ENCODE measurements at places on chromosomes 7 and 10.

DNA sequence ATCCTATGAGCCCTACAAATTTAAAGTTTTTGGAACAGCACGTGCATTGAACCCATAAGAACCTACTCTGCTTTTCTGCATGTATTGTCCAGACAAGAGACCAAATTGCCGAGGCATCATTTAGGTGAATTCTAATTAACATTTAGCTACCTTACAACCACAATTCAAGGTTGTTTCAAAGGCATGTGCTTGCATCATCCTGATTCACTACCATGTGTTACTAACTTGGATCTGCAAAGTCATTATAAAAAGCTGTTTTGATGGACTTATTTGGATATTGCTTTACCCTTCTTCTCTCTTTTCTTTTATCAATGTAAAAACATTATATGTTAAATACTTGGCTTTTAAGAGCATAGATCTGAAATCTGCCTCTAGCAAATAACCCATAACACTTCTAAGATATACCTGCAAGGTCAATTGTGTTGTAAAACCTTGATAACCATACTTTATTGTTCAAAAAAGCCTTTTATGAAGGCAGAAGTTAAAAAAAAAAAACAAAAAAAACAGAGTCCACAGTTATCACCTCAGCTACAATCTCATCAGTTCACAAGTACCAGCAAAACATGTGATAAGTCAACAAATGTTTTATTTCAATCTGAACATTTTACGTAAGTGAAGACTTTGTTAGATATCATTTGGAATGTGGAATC, 51.9 kb downstream of the CFTR start:
- DNase-seq, result no peak

- DNase-seq, result no peak
Observed at GRCh38 chr7:93977211-93977950, 26.8 kb downstream of the BET1 start.

DNA sequence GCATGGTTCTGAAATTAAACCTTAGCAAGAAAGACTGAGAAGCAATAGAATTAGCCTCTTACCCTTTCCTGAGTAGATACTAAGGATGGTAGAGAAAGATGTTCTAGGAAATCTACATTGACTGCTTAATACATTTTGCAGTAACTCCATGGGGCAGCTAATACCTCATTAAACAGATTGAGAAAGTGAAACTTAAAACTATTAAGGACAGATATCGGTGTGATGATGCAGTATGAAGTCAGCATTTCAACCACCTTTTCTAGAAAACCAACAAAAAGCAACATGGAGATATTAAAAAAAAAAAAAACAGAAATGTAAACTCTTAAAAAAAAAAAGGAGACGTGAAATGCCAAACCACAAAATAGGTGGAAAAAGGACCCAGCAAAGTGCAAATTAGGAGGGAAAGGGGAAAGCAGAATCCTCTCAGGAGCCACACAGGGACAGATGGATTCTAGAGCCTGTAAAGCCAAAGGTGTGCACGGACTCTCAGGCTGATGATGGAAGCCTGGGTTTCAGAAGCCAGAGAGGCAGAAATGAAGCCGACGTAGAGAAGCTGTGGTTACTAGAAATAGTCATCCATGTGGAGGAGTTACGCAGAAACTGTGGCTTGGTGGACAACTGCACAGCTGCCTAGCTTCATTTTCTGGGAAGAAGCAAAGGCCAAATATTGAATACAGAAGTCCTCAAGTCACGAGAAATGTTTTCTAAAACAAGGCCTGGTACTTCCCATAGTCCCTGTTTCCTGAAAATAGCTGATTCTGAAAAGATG, 38.1 kb upstream of the GPR141 start:
- DNase-seq, result no peak

- no peak for DNase-seq
Observed at GRCh38 chr10:33815776-33816175, 481.3 kb upstream of the NRP1 start.

DNA sequence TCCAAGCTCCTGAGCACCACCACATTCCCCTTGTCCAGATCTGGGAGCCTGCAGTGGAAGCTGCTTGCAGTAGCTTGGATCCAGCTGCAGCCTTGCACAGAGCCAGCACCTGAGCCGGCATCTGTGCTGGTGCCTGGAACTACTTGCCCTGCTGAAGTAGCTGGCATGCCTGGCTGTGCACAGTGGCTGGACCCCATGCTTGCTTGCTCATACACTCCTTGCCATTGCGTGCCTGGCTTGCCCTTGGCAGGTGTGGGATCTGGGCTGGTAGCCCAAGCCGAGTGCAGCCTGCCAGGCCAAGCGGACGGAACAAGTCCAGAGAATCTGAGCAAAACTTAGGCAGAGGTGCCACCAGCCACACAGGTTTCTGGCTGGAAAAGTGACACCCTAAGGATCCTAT, 759.9 kb downstream of the IPMK start:
- no peak for DNase-seq

DNA sequence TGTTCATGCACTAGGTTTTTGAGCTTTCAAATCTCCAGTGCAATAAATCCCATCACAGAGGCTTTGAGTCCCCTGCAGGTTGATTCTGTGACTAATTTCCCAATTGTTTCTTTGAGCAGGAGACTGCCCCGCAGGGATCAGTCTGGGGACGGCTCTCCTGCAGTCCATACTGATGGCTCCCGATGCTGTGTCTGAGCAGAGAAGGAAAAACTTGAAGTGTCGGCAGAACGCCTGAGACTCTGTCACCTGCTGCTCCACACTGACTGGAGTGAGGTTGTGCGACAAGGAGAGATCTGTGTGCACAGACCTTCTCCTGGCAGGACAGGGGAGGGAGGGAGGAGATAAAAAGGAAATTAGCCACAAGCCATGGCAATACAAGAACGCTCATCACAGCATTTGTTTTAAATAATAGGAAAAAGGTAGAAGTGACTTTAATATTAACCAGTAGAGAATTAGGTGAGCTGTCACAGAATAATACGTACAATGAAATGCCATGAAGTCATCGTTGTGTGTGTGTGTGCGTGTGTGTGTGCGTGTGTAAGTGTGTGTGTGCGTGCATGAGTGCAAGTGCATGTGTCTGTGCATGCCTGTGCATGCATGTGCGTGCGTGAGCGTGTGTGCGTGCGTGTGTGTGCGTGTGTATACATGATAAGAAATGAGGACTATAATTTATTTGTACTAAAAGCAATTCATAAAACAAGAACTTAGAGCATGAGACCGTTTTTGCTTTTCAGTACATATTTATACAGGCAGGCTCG, 38.2 kb downstream of the HTR5A start:
- no peak for DNase-seq

DNA sequence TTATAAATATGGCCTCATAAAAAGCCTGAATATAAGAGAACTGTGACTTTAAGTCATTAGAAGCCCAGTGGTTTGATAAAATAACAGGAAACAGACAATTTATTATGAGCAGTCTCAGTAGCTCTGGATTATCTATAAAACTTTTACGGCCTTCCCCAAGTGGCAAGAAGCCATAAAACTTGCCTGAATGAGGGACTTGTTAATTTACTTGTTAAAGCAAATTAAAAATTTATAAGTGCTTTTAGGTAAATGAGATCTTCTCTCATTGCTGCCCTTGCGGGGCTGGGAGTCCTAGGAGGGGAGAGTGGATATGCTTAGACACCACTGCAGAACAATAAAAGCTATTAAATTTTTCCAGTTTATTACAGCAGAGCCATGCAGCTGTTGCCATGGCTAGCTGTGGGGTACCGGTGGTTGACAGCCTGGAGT, 499.9 kb downstream of the AUTS2 start:
- DNase-seq, result no peak

- no peak for DNase-seq
Observed at GRCh38 chr7:101673951-101674350, 44.9 kb upstream of the MYL10 start.

- DNase-seq, result no peak
Observed at GRCh38 chr10:89699581-89700064, 1.8 kb upstream of the KIF20B start.

- no peak for DNase-seq
Observed at GRCh38 chr10:11612021-11613001, 861 bp upstream of the USP6NL start.

DNA sequence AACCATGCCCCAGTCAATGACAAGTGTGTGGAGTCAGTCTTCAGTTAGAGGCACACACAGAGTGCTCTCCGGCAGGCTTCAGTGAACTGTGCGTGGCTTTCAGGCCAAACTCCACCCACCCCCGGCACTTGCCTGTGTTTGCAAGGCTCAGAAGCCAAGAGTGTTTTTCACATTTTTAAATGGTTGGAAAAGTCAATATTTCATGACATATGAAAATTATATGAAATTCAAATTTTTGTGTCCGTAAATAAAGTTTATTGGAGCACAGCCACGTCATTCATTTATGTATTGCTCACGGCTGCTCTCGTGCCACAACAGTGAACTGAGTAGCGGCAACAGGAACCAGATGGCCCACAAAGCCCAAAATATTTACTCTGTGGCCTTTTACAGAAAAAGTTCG, 104.7 kb downstream of the SFMBT2 start:
- no peak for DNase-seq

All from RKO (cell line).